ENCODE measurements at places on chromosomes 3 and 15. TPM values are rescaled to one million over a fixed set of nuclear protein-coding genes. Genes with fewer than 3 reads are reported as not detected.

Gene GOLGA6B
- polyA plus RNA-seq = not detected

Gene SAMD7
- polyA plus RNA-seq = not detected

Gene CHRM5
- polyA plus RNA-seq = 0.04 TPM

Gene SLC9A9
- polyA plus RNA-seq = 10.5 TPM

Gene PRR20G
- polyA plus RNA-seq = not detected

Gene XYLB
- polyA plus RNA-seq = 3.1 TPM

Gene PDCD7
- 18.0 TPM for polyA plus RNA-seq

Gene NUTM1
- polyA plus RNA-seq = not detected

Gene ALDH1A3
- 39.1 TPM for polyA plus RNA-seq

Gene WDR6
- polyA plus RNA-seq = 109 TPM

Gene ECE2
- not detected for polyA plus RNA-seq

Gene ZNF860
- polyA plus RNA-seq = 0.55 TPM

Gene MEIS2
- polyA plus RNA-seq = 13.9 TPM

Gene RPL32
- polyA plus RNA-seq = 3,050 TPM

All from muscle of leg (tissue), 16 donors.